Inflammatory macrophage treated with lipopolysaccharide for 4 hours (primary cell): ENCODE measurements at places on chromosomes 7 and 10.

DNA sequence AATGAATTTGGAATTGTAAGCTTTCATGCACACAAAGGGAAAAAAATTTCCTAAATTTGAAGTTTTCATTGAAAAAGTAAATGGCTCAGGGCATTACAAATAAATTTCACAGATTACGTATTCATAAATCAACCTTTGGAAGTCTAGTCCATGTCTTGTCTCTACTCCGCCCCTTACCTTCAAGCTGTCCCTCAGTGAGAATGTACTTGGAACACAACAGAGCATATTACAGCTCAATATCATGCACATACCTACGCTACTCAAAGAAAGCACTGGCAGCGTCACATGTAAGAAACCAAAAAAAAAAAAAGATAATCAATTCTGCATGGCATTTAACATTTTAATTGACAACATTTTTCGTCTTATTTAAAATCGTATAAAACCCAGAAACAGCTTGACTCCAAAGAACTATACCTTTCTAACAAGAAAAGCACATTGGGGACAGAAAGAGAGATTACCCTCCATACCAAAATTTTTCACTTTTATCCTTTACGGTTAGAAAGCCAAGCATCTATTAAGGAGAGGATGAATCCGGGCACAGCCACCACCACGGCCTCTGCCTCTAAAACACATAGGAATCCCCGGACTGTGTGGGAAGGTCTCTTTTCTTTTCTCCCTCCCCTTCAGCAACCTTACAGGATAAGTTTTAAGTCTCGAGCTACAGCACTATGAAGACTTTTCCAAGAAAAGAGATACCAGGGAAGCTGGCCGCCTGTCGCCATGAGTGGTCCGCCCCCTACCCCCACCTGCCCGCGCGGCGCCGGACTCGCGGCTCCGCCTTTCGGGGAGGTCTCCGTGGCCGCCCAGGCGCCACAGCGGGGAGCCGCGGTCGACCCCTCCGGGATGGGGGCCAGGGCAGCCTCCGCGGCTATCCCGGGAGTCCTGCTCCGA, 1.1 kb downstream of the JMJD1C start:
- DNase-seq = no peak

GRCh38 chr10:34918776-34919315, 103.8 kb upstream of the PARD3 start:
- no peak for DNase-seq

- no peak for DNase-seq
Measured at GRCh38 chr7:2553831-2554581, 1.3 kb downstream of the BRAT1 start.

GRCh38 chr10:802506-802905, 113.0 kb upstream of the DIP2C start:
- DNase-seq = no peak

DNA sequence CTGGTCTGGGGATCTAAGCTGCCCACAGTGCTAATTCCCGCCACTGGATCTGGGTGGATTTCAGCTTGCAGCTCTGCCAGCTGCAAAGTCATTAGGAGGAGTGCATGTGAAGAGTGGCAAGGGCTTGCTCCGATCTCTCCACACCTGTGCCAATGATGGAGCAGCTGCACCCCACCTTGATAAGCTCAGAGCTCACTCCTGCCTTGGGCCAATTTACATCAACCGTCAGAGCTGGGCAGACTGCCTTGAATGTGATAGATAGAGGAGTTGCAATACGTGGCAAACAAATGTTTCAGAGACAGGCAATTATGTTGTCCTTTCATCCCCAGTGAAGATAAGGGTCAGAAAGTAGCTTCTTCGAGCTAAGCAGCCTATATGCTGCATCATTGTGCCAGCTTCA, 379.9 kb downstream of the SH2D4B start:
- DNase-seq = no peak

DNA sequence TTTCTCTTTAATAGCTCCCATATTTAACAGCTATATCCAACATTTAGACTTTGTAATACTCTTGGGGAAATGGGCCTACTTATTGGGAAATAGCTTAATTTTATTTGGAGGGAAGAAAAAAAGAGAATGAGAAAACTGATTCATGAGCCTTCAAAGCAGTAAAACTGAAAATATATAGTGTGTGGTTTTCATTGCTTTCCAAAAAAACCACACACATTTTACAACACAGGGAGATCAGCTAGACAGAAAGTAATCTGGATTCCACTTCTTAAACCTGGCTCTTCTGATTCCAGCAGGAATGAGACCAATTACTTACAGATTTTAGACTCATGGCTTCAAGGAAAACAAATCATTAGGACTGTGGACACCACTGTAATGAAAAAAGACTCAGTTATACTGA, 48.7 kb downstream of the CH25H start:
- peak; percentile 59 for DNase-seq

GRCh38 chr7:138549082-138549481, 89.0 kb downstream of the TRIM24 start:
- DNase-seq = peak; percentile 2

DNA sequence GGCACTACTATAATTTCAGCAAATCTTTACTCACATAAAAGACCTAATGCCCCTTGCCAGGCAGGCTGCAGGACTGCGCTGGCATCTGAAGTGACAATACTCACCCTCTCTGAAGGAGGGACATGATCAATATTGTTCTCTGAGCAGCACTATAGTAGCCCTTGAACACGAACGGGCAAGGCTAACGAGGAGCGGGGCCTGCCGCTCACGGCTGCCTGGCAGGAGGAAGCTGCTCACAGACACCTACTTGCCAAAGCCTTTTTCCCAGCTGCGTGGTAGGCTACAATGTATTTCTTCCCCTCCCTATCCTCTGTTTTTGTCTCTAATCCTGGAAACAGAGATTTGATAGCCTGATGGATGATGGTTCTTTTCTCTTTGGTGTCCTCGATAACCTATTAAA, 19.9 kb downstream of the PUS7 start:
- no peak for DNase-seq

DNA sequence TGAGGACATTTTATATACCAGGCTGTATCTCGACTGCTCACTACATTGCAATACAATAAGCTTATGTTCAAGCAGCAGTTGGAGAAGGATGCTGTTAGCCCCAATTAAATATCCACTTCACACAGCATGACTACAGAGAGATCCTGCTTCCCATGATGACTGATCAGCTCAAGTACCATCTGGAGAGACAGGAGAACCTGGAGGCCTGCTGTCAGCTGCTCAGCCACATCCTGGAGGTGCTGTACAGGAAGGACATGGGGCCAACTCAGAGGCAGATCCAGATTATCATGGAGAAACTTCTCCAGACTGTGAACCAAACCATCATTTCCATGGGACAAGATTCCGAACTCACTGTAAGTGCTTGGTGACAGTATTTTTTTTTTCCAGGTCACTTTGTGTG, 22.5 kb downstream of the RNF133 start:
- no peak for DNase-seq

DNA sequence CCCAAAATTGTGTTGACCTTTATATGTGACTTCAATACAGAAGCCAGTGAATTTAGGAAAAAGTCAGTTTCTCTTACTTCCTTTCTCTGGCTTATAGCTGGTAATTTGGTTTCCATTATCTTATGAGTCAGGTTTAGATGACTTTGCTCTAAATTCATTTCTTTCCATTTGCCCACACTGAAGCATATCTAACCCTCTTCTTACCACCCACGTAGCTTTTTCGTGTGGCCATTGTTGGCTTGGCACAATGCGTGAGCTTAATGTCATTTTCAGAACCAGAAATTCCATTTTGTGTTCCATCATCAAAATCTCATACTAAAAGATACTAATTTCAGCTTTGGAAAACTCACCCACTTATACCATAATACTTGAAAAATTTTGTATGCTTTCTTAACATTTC, 271.2 kb downstream of the INHBA start:
- no peak for DNase-seq

- peak; percentile 49 for DNase-seq
Measured at GRCh38 chr10:32937911-32938424, 20.1 kb downstream of the ITGB1 start.

- DNase-seq = no peak
Measured at GRCh38 chr7:10128748-10129147, 844.9 kb upstream of the PHF14 start.

- no peak for DNase-seq
Measured at GRCh38 chr7:38481401-38481800, 149.8 kb downstream of the AMPH start.

GRCh38 chr10:116260599-116260998, 12.4 kb downstream of the GFRA1 start:
- DNase-seq = no peak

DNA sequence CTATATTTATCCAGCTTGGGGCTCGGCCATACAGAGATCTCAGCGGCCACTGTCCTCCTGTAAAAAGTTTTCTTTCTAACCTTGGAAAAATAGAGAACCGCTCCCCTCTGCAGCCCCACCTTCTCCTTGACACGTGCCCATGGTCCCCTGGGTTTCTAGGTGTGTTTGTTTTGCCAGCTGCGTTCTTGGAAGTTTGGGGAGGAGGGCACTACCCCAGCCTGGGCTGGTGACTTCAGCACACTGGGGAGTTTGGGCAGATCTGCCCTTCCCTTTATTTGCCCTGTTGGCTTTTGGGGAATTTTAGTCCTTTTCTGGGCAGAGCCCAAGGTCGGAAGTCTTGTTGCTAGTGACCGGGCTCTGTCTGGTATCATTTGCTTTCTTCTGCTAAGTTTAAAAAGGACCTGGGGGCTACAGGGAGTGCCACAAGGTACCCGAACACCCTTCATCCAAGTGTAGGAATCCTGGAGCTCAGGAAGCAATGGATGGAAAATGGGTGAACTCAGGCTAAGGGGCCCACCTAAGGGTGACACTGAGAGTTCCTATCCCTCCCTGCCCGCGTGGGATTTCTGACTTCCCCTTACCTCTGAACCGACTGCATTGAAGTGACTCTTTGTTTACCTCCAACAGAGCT, 1.7 kb downstream of the ADAMTS14 start:
- no peak for DNase-seq

DNA sequence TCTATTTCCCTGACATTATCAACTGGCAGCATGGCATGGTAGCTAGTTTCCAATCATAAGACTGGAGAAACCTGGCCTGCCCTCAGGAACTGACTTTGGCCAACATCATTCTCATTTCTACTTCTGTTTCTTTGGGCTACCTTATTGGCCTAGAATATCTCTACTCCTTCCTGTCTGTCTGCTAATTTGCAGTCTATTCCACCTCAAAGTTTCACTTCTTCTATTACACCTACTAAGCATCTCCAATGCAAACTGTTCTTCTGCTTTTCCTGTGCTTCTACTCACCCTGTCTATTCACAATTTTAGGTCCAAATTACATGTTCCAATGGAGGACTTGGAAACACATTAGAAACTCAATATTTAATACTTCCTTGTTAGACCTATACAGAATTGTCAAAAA, 65.6 kb downstream of the ZNF503 start:
- no peak for DNase-seq

DNA sequence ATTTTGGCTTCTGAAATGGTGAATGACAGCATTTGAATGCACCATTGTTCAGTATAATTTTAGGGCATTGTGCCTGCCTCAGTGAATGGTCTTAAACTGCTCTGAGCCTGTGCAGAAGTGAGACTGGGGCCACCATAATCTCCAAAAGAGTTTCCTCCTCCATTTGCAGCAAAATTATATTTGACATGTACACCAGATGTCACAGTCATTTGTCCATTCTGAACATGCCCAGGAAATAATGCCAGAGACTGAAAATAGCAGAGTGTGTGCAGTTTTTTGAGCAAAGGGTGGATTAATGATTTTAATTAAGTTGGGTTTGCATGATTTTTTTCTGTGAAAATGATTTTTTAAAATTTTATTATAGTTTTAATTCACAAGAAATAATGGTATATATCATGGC, 26.4 kb upstream of the SLC35B4 start:
- DNase-seq = no peak

- no peak for DNase-seq
Measured at GRCh38 chr10:73934074-73934473, 23.1 kb downstream of the PLAU start.

DNA sequence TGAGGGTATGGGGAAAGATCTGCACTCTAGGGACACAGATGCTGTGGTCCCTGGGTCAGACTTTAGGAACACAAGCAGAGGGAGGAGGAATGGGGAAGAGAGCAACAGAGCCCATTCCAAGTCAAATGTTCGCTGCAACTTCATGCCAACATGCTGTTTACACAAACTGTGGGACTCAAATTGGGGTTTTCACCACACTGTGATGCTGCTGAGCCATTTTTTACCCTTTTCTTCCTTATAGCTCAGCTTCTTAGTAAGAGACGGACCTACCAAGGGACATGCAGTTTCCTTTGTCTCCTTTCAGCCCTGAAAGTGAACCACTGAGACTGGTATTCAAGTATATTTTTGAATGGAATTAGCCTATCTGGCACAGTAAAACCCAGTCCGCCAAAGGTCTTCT, 64.3 kb upstream of the AGK start:
- DNase-seq = no peak

DNA sequence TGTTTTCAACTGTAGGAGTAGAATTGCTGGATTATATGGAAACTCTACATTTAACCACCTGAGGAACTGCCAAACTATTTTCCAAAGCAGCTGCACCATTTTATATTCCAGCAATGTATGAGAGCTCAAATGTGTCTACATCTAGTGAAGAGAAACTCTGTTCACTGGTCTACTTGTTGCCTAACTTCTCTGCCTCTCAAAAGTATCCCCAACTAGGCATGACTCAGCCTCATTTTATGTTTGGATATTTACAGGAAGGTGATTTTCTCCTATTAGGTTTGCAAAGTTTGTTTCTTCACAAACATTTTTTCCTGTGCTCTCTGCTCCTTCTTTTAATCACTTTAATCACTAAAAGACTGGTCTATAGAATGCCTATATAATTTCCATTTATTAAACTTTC, 37.1 kb upstream of the SRI start:
- peak; percentile 34 for DNase-seq

GRCh38 chr10:63286754-63287264, 153.7 kb downstream of the NRBF2 start:
- DNase-seq = no peak

DNA sequence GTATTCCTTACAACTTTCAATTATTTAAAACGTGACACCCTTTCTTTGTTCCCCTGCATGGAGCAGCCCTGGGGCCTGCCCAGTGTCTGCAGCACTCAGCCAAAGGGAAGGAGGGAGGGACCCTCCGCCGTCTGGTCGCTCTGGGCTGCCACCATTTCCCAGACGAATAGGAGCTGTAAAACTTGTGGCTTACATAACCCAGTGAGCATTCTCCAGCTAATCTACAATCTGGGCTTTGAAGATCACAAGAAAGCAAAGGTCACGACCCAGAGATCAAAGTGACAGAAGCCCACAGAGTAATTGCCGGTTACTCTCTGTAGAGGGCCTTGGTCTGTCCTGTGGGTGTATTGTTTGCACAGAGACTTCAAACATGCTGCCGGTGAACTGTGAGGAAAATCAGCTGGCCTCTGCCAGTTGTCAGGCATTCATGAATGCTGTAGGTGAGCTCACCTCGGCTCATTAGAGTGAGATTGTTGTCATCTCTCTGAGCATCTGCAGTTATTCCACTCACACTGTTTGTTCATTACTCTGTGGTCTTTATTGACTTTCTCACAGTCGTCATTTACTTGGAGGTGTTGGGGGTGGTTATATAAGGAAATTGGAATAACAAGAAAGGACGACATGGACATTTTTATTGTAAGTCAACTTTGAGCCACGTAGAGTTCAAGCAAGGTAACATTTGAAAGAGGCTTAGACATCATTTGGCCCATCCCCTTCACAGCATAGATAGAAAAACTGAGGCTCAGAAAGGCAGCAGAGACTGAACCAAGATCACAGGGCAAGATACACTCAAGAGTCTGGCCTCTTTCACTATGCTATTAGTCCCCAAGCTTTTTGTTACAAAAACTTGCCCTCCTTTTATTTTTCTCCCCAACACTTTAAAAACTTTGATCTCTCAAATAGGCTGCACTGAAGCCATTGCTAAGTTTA, 619.8 kb downstream of the LRMDA start:
- no peak for DNase-seq
